ENCODE measurements at places on chromosomes 13 and 19.

DNA sequence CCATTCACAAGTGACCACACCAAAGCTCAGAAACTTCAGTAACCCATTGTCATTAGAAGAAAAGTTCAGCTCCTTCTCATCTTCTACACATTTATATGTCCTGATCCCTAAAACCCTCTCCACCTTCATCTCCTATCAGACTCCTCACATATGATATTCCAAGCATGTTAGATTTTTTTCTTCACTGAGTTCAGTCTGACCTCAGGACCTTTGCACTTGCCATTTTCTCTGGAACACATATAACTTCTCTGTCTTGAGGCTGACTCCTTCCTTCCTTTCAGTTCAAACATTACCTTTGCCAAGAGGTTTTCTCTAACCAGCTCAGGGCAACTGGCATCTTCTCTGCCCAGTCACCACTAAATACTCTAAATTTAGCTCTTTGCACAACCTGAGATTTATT lies 54.1 kb downstream of the C13orf42 start:
- no peak for DNase-seq

DNA sequence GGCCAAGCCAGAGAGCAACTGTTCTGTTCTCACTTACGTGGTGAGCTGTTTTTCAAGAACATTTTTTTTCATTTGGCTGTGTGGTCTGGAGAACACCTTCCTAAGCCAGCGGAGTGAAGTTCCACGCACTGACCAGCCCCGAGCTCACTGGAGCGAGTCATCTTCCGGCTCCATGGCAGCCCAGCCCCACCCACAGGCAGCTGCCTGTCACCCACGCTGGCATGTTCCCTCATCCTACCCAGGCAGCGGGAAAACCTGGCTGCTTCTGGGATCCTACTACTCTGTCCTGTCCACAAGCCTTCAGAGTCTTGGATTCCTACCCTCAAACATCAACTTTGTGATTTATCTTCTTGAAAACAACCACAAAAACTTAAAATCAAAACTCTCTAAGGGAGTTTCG lies 76.2 kb downstream of the GGACT start:
- no peak for DNase-seq

DNA sequence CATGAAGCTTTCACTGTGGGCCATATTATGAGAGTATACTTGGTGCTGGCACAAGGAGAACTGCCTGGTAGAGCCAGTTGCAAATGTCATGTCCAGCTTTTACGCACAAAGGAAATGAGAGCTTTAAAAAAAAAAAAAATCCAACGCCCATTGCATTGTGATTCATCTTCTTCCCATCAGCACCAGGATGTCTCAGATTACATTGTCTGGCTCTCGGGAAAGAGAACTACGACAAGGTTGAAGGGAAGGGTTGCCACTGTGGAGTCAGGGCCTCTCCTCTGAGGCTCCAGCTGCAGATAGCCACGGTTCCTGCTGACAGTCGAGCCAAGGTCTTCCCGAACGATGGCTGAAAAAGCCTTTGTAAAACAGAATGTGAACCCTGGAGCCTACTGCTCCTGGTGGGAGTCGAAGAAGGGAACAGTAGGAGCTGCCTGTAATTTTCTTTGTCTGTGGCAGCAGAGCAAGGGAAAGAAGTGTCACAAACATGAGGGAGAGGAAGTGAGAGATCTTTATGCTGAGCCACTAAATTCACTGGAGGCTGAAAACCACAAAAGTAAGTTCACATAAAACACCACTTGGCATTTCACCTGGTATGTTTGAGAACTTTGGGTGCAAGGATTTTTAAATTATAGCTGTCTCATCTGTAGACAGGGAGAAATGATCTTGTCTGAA lies 704.7 kb downstream of the DIAPH3 start:
- DNase-seq = peak; percentile 79

DNA sequence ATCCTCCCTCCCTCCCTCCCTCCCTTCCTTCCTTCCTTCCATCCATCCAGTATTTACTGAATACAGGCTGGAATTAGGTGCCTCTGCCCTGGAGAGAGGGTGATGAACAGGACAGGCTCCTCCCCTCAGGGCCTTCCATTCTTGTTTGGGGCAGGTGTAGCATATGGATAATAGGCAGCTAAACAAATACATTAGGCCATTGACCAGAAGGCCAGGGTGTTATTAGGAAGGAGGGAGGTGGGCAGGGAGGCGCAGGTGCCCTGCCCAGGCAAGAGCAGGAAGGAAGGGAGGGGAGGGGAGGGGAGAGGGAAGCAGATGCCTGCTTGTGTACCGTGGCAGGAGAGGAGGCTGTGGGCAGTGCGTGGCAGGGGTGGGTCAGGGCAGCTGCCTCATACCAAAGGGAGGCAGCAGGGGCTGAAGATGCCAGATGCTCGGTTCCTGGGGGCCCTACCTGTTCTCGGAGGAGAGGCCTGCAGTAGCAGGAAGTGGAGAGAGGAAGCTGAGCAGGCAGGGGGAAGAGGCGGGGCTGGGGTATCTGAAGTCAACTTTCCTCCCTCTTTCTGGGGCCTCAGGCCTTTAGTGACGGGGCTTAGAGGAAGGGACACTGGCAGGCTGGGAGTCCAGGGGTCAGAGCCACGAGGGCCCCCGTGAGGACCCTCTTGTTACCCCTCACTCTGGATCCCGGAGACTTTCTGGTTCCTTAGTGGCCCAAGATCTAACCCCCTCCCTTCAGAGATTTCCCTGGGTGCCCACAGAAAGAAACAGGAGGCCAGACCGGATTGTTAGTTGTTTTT lies at the start of gene RINL:
Gene RINL, minus strand, starts transcription at position 495 of the 794 bp plus-strand sequence. CDS start 1,533 bp downstream, outside the sequence.
- no peak for DNase-seq

GRCh38 chr13:68234274-68234673 lies 1004.1 kb upstream of the PCDH9 start:
- DNase-seq = peak; percentile 36

GRCh38 chr13:28582225-28582891 lies 76.6 kb upstream of the POMP start:
- no peak for DNase-seq

DNA sequence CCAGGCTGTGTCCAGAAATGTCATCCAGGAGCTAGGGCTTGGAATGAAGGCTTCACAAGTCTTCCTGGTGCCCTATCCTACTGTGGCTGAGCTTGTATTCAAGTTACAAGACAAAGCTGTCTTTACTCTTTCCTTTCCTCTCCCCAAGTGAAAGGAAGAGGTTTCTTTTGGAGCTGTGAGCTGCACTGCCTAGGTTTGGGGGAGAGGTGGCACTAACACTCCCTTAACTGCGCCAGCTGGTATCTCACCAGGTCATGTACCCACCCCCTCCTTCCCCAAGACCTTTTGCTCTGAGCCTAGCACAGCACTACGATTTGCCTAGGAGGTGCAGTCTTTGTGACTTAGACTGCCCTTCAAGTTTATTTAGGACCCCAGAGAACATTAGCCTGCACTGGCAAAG lies 2053.6 kb upstream of the PRR20A start:
- no peak for DNase-seq

- DNase-seq = no peak
These were observed 737.7 kb downstream of the PCDH9 start for GRCh38 chr13:66492479-66492878.

DNA sequence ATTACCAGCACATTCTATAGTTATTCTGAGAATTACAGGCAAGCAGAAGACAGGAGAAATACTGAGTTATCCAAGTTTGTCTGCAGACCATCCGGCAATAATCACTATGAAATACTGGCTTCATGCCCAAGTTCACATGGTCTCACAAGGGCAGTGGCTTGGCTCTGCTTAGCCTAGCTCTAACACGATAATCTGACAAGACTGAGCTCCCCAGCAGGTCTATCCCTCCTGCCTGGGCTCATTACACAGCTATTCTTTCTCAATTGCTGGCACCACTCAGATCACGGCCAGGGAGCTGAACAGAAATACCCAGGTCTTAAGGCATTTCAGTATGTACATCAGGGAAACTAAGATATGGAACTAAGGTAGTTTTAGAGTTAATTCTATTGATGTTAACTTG lies 361.6 kb upstream of the PCDH20 start:
- DNase-seq = no peak

GRCh38 chr13:46296115-46296822 lies 84.5 kb downstream of the LRRC63 start:
- peak; percentile 95 for DNase-seq

- DNase-seq = no peak
These were observed 136.8 kb upstream of the SERP2 start for GRCh38 chr13:44236801-44237207.

- DNase-seq = no peak
These were observed 17.4 kb downstream of the ZNF579 start for GRCh38 chr19:55563261-55563690.

- no peak for DNase-seq
These were observed 49.6 kb downstream of the ABCC4 start for GRCh38 chr13:95251641-95252040.

GRCh38 chr19:18932216-18932841 lies 8.7 kb downstream of the HOMER3 start:
- peak; percentile 64 for DNase-seq

GRCh38 chr19:18469069-18469846 lies 31.3 kb upstream of the ISYNA1 start:
- peak; percentile 81 for DNase-seq

GRCh38 chr19:38375748-38376147 lies 1.4 kb downstream of the PSMD8 start:
- peak; percentile 27 for DNase-seq

DNA sequence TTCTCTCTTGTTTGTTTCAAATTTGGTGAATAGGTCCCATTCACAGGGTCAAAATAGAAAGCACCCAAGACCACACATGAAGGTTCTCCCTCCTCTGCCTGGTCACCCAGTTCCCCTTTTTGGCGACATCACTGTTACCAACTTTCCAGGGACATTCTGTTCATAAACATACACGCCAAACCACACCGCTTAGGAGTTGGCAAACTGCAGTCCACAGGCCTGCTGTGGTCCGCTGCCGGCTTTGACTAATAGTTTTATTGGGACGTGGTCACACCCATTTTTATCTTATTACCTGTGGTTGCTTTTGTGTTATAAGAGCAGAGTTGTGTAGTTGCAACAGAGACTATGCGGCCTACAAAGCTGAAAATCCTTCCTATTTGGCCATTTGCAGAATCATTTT lies 24.2 kb downstream of the UHRF1 start:
- no peak for DNase-seq

DNA sequence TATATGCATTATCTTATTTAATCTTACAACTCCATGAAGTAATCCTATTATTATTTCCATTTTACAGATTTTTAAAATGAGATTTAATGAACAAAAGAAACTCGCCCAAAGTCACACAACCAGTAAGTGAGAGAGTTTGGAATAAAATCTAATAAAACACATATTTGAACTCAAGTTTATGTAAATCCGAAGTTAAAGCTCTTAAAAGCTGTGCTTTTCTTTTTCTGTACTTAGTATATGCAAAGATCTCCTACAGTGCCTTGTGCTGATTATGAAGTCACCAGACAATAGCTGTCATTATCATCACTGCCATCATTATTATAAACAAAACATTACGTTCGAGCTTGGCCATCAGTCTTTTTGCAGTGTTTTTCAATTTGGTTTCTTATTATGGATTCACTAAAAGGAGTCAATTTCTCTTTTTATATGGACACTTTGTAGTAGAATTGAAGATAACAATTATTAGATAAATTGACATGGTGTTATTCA lies 29.7 kb upstream of the ENOX1 start:
- DNase-seq = no peak

DNA sequence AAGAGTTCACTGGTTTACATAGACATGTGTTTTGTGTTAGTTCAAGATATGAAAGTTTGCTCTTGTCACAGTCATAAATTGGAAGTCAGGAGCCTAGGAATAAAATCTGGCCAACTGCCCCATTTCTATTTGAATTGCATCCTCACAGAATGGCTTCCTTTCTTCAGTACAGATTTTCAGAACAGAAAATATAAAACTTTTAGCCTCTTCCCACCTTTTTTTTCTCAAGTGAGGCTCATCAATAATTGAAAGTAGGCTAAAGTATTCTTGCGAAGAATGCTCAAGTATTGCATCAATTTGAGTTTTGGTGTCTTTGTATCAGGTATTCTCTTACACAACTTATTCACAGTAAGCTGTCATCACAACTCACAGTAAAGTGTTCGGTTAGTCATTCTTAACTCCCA lies 802.7 kb downstream of the PCDH9 start:
- DNase-seq = no peak

DNA sequence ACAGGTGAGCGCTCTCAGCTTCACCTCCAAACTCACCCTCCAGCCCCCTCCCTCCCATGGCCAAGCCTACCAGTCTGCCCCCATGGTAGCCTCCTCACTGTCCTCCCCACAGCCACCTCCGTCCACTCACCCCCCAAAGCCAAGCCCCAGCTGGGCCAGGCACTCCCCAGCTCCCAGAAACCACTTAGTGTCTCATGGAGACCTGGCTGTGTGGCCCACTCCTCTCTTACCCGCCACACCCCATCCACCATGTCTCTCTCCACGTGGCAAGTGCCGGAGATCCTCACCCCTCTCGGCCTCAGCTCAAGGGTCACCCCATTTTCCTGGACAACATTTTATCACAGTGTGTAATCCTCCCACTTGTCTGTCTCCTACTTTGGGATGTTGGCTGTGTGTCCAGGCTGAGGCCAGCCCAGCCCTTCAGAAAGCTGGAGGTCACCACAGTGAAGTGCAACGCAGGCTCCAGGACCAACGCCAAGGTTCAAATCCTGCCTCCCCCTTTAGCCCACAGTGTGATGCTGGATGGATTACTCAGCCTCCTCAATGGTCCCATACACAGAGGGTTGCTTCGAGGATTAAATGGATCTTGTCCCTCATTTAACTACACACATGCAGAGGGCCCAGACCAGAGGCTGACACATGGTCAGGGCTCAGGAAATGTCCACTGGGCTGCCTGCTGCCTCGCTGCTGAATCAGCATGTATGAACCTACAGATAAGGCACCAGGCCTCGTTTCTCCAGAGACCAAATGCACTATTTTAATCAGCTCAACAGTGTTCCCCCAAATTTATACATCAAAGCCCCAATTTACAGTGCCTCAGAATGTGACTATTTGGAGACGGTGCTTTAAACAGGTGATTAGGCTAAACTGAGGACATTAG lies 71.3 kb downstream of the CEBPG start:
- DNase-seq = no peak

DNA sequence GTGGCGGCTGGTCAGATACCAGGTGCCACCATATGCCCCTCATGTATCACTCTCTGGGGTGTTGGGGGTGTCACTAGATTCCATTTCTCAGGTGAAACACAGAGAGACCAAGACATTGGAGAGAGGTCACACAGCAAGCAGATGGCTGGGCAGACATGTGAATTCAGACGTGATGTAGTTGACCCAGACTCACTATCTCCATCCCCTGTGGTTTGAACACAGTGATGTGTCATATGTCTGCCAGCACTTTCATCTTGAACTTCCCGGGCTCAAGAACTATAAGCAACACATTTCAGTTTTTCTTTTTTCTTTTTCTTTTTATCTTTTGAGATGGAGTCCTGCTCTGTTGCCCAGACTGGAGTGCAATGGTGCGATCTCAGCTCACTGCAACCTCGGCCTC lies 16.1 kb upstream of the UPF1 start:
- no peak for DNase-seq

All from adipocyte (in vitro differentiated cells).